ENCODE measurements at places on chromosomes 2 and 18.

DNA sequence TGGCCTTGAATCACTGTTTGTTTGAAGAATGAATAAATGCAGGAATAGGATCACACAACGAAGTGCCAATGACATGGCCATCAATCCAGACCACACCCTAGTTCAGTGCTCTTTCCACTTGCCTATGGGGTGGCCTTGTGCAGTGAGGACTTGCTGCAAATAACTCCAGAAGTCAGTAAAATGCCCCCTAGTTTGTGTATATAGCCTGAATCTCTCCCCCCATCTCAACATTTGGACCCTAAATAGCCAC, 299 bp downstream of the FABP1 start:
- no peaks in the 10 kb centered on the region for H3K36me3 ChIP-seq
- no peak overlapping the region for H3K4me3 ChIP-seq
- H3K4me1 ChIP-seq, result no peaks in the 10 kb centered on the region
- H3K27ac ChIP-seq, result no peak overlapping the region
- peaks cover 5% of the 10 kb centered on the region for H3K27me3 ChIP-seq

DNA sequence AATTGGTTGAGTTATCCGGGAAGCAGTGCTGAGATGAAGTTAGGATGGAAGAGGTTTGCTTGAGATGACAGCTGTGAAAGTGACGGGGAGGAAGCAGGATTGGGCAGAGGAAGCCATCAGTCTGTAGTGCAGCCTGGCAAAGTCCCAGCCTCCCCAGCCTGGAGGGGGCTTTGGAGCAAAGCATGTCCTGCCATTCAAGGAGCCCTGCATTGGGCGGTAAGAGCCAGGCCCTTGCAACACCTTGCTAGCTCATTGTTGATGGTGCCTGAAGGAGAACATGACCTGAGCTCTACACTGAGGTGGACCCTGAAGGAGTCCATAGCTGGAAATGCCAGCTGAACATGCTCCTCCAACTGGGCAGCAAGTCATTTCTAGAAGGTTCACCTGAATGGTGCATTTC, 228.9 kb downstream of the ACKR3 start:
- no peak for DNase-seq
- peaks cover 11% of the 10 kb centered on the region for H3K4me1 ChIP-seq
- no peaks in the 10 kb centered on the region for H3K27me3 ChIP-seq
- H3K36me3 ChIP-seq, result no peaks in the 10 kb centered on the region

DNA sequence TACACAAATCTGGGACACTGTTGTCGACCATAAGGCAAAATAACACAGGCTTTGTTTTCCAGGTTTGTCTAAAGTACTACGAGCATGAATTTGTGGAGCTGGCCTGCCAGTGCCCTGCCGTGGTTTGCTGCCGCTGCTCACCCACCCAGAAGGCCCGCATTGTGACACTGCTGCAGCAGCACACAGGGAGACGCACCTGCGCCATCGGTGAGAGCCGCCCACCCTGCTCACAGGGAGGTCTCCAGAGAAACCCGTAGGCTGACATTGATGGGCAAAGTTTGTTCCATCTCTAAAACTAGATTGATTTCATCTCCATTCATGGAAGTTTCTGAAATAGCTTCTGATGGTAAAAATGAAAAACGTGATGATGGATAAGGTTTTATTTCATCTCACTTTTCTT, 50.4 kb upstream of the NFATC1 start:
- H3K27ac ChIP-seq, result no peak overlapping the region
- no peak overlapping the region for H3K4me3 ChIP-seq
- no peaks in the 10 kb centered on the region for H3K4me1 ChIP-seq
- no peaks in the 10 kb centered on the region for H3K27me3 ChIP-seq

DNA sequence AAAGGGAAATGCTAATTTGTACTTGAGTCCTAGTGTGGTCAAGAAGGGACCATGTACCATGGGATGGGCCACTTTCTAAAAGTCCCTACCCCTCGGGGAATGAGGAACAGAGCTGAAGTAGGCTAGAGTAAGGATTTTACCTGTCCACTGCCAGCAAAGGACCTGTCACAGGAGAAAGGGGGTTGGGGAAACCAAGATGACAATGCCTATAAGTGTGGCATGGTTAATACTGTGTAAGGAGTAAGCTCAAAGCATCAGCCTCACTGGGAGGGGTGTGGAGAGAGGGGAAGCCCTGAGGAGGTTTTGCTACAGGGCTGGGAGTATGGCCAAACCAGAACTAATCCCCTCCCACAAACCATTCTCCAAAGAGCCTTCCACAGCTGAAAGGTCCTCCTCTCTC, 15.8 kb downstream of the GKN2 start:
- no peak for DNase-seq
- H3K4me1 ChIP-seq, result no peaks in the 10 kb centered on the region
- no peak overlapping the region for H3K4me3 ChIP-seq
- no peak overlapping the region for H3K27ac ChIP-seq
- no peaks in the 10 kb centered on the region for H3K27me3 ChIP-seq

DNA sequence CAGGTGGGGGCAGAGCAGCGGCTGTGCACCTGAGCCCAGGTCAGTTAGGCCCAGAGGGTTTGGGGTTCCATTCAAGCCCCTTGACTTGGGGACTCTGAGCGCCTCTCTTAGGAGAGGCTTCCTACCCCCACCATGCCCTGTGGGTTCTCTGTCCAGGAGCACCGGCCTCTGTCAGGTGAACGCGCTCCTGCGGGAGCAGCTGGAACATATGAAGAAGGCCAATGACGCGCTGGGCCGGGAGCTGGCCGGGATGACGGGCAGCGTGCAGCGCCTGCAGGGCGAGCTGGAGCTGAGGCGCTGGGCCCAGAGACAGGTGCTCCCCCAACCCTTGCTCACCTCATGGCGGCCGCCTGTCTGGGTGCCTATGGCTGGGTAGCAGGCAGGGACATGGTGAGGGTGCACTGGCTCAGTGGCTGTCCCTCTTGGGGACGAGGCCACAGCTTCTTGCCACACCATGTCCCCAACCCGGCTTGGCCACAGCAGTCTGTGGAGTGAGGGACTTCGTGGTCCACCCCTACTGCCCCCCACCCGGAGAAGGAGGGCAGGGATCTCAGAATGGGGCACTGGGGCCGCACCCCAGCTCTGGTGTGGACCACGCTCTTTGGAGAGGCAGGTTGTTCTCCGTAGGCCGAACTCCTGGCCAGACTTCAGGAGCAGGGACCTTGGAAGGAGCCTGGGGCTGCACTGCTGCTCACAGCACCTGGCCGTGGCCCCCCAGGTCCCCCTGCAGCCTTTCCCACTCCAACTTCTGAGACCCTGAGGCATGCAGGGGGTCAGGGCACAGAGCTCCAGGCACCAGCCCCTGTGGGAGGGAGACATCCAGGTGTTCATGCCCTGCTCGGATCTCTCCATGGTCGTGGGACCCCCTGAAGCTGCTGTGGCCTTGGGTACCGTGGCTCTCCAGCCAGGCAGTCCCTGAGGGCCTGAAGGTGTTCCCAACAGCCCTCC, 19.7 kb downstream of the CROCC2 start:
- DNase-seq, result peak; percentile 10
- no peak overlapping the region for H3K4me3 ChIP-seq
- no peak overlapping the region for H3K27ac ChIP-seq
- no peaks in the 10 kb centered on the region for H3K36me3 ChIP-seq
- H3K4me1 ChIP-seq, result peaks cover 18% of the 10 kb centered on the region

DNA sequence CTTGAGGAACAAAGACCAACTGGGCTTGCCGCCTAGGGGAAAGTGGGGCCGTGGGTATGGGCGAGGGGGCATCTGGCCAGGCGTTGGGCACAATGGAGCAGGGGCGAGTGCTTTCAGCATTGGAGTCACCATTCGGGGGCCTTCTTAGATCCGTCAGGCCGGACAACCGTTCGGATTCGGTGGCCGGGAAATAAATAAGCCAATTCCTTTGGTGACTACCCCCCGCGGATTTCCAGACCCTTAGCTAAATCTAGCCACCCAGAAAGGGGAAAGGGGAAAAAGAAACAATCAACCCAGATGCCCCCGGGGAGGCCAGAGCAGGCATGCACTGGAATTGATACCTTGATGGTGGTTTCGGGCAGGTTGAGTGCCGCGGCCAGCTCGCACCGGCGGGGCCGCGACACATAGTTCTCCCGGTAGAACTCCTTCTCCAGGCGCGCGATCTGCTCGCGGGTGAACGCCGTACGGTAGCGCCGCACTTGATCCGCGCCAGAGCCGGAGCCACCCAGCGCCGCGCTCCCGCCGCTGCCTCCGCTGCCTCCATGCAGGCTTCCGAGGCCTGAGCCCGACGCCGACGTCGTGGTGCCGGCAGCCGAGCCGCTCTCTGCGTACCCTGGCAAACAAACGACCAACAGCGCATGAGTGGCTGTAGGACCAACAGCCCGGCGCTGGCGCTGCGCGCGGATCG, 1.8 kb downstream of the EVX2 start:
- peaks cover 94% of the 10 kb centered on the region for H3K27me3 ChIP-seq
- H3K27ac ChIP-seq, result no peak overlapping the region
- DNase-seq, result peak; percentile 53
- H3K4me1 ChIP-seq, result peaks cover 7% of the 10 kb centered on the region
- H3K4me3 ChIP-seq, result no peak overlapping the region
- H3K36me3 ChIP-seq, result no peaks in the 10 kb centered on the region

DNA sequence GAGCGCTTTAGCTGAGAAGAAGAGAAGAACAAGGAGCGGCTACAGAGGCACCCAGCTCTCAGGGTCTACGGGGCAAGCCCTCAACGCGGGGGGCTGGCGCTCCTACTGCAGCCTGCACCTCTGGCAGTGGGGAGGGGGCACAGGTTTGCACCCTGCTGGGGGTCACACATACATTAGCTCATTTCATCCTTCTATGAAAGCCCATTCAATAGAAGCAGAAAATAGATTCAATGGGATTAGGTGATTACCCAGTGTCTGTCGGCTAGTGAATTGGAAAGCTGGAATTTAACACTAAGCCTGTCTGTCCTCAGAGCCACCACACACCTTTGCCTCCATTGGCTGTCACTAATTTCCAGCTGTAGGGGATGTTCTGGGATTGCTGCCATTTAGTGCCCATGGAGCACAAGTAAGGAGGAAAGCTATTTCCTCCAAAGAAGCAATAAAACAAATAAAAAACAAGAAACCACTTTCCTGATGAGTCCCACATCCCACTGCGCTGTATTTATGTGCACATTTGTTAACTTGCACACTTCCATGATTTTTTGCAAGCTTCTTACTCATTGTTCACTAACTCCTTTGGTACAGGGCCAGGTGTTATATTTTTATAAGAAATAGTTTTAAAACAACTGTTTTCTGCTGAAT, 319.6 kb upstream of the REV1 start:
- H3K4me1 ChIP-seq, result peaks cover 8% of the 10 kb centered on the region
- DNase-seq, result no peak
- no peaks in the 10 kb centered on the region for H3K36me3 ChIP-seq
- H3K27ac ChIP-seq, result no peak overlapping the region
- no peak overlapping the region for H3K4me3 ChIP-seq
- no peaks in the 10 kb centered on the region for H3K27me3 ChIP-seq

- no peak overlapping the region for H3K27ac ChIP-seq
- H3K4me1 ChIP-seq, result peaks cover 8% of the 10 kb centered on the region
- peaks cover 6% of the 10 kb centered on the region for H3K27me3 ChIP-seq
- DNase-seq, result no peak
These were observed 21.6 kb downstream of the GPR55 start for GRCh38 chr2:230903231-230904150.

GRCh38 chr2:210591663-210592062, 35.3 kb downstream of the CPS1 start:
- no peak for DNase-seq
- no peaks in the 10 kb centered on the region for H3K36me3 ChIP-seq
- H3K4me3 ChIP-seq, result no peak overlapping the region
- no peaks in the 10 kb centered on the region for H3K4me1 ChIP-seq

DNA sequence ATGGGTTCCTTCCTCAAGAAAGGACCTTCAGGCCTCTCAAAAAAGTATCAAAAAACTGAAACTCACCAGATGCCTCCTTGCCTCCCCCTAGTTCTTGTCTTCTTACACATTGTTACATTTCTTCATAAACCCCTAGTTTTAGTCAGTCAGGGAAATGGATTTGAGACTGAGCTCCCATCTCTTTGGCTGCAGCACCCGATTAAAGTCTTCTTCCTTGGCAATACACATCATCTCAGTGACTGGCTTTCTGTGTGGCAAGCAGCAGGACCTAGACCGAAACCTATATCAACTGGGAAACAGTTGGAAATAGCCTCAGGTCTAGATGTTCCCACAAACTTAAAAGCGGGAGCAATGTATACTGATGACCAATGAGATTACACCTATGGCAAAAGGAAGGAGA, 512.2 kb upstream of the PKDCC start:
- no peak overlapping the region for H3K27ac ChIP-seq
- no peaks in the 10 kb centered on the region for H3K36me3 ChIP-seq
- DNase-seq, result no peak
- no peak overlapping the region for H3K4me3 ChIP-seq

DNA sequence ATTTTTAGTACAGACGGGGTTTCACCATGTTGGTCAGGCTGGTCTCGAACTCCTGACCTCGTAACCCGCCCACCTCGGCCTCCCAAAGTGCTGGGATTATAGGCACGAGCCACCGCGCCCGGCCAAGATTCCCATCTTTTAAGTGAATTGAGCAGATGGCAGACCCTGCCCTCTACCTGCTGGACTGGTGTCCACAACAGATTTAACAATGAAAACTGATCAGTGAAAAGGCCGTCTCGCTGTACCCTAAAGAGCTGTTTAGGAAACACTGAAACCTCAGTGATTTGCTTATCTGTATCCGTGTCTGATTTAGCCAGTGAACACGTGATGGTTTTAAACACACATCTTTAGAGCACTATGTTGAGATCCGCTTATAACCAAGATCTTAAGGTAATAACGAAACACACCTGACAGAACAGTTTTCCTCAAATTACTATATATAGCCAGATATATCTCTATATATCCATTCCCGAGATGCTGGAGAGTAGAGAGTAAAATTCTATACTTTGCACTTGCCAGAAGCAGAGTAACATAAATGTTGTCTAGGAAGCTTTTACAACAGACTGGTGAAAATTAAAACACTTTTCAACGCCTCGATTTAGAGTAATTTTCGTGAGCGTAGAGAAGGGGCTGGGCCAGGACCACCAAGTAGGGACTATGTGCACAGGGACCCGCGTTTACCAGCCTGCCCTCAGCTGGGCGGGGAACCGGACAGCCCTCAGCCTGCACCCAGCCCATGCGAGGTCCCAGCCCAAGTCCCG, 594 bp downstream of the FAM161A start:
- H3K4me3 ChIP-seq, result peak overlapping the region; percentile 97
- H3K27me3 ChIP-seq, result no peaks in the 10 kb centered on the region
- peak overlapping the region; percentile 95 for H3K27ac ChIP-seq
- peaks cover 6% of the 10 kb centered on the region for H3K4me1 ChIP-seq
- DNase-seq, result no peak

GRCh38 chr2:183493040-183493439, 368.8 kb downstream of the NUP35 start:
- H3K4me3 ChIP-seq, result no peak overlapping the region
- H3K27ac ChIP-seq, result no peak overlapping the region
- H3K27me3 ChIP-seq, result no peaks in the 10 kb centered on the region
- peak; percentile 6 for DNase-seq
- no peaks in the 10 kb centered on the region for H3K36me3 ChIP-seq

GRCh38 chr2:109213646-109214433, 84.8 kb downstream of the SH3RF3 start:
- H3K4me1 ChIP-seq, result no peaks in the 10 kb centered on the region
- no peak overlapping the region for H3K4me3 ChIP-seq
- no peaks in the 10 kb centered on the region for H3K36me3 ChIP-seq
- no peak for DNase-seq
- no peaks in the 10 kb centered on the region for H3K27me3 ChIP-seq

- H3K36me3 ChIP-seq, result no peaks in the 10 kb centered on the region
- H3K4me1 ChIP-seq, result no peaks in the 10 kb centered on the region
- no peak overlapping the region for H3K4me3 ChIP-seq
- H3K27ac ChIP-seq, result no peak overlapping the region
- no peak for DNase-seq
These were observed 380.6 kb downstream of the SPAG16 start for GRCh38 chr2:213664817-213665216.

GRCh38 chr2:221569871-221570270, 2.2 kb downstream of the EPHA4 start:
- no peak overlapping the region for H3K27ac ChIP-seq
- no peaks in the 10 kb centered on the region for H3K27me3 ChIP-seq
- peak; percentile 25 for DNase-seq
- H3K36me3 ChIP-seq, result no peaks in the 10 kb centered on the region
- H3K4me1 ChIP-seq, result peaks cover 11% of the 10 kb centered on the region
